D341Med (cell line): ENCODE measurements at places on chromosomes 1 and 21.

GRCh38 chr1:55321942-55322341 is 106.8 kb upstream of the USP24 start:
- DNase-seq: no peak

- no peak for DNase-seq
These were observed 450 bp upstream of the CR2 start for GRCh38 chr1:207453710-207454045.

- DNase-seq: no peak
These were observed 678 bp upstream of the PTTG1IP start for GRCh38 chr21:44874240-44874496.

DNA sequence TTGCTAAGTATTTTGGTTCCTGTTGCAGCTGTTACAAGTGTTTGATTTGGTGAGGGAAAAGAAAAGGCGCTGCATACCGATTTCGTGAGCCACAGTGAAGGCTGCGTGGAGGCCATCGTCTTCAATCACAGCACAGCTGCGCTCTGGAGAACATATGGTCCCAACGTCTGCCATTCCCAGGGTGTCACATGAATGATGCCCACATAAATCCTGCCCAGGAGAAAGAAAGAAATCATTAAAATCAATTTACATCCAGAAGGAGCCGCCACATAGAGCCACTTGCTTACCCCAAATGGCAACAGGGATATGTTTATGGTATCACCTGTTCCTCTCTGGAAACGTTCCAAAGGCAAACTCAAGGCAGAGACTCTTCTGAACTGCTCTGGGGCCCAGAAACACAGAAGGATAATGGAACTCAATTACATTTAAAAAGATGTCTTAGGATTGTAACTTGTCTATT is 12.2 kb downstream of the ADAMTS5 start:
- no peak for DNase-seq

DNA sequence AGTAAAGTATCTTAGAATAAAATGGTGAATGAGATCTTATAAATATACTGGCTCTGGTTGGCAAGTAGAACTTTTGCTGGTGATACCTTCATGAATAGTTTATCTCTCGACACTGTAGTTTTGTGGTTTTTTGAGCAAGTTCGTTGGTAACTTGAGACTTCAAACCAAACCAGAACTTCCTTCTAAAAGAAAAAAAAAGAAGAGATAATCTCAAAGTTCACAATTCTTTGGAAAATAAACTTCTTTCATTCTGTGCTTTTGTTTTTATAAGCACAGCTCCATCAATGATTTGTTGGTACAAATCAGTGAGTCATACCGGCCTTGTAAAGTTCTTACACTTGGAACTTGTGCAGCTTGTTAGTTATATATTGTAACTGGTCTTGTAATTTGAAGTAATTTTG is 2.3 kb downstream of the HIPK1 start:
- DNase-seq: no peak

DNA sequence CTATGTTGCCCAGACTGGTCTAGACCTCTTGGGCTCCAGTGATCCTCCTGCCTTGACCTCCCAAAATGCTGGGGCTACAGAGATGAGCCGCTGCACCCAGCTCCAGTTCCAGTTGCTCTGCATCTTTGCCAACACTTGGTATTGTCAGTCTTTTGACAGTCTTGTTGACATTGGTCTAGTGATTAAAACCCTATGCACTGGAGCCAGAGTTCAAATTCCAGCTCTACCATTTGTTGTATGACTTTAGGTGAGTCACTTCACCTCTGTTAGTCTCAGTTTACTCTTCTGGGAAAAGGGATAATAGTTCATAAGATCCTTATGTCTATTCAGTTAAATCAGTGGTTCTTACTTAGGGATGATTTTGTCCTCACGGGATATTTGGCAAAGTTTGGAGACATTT is 32.9 kb upstream of the MED18 start:
- no peak for DNase-seq

GRCh38 chr21:33680870-33681269 is 38.6 kb downstream of the ITSN1 start:
- DNase-seq: no peak

DNA sequence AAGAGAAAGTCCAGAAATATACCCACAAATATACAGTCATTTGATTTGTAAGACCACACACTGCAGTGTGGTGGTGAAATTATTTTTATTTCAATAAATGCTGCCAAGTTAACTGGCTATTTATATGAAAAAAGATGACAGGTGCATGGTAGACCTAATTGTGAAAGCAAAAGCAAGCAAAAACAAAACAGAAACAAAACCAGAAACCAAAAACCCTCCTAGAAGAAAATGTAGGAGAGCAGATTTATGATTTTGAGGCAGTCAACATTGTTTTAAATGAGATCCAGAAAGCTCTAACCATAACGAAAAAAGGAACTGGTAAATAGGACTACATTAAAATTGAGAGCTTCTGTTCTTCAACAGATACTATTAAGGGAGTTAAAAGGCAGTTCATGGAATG is 303.6 kb downstream of the PRDM2 start:
- DNase-seq: no peak

DNA sequence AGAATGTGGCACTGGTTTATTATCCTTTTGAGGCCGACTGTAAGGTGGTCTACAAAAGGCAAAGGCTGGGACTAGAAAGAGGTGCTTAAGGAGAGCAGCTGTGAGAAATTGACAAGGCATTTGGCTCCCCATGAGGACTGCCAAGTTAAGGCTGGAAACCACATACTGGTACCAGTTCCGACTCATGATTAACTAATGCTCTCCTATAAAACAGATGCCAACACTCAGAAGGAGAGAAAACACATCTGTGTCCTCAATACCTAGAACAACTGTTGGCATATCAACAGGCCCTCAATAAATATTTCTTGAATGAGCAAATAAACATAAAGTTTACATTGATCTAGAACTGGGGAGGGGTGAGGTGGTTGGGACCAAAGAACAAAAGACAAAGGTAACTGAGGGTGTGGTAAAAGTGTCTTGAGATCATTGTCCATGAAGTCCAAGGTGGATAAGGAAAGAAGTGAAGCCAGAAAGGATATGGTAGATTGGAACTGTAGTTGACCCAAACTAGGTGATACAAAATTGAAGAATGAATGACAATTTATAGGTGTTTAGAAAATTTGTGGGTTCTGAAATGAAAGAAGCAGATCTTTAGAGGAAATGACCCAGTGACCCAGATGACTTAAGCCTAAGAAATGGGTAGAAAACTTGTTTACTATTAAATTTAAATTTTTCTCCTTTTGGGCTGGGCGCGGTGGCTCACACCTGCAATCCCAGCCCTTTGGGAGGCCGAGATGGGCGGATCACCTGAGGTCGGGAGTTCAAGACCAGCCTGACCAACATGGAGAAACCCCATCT is 16.9 kb upstream of the MCL1 start:
- DNase-seq: no peak

- DNase-seq: no peak
These were observed 3.5 kb downstream of the CD164L2 start for GRCh38 chr1:27379564-27380122.

DNA sequence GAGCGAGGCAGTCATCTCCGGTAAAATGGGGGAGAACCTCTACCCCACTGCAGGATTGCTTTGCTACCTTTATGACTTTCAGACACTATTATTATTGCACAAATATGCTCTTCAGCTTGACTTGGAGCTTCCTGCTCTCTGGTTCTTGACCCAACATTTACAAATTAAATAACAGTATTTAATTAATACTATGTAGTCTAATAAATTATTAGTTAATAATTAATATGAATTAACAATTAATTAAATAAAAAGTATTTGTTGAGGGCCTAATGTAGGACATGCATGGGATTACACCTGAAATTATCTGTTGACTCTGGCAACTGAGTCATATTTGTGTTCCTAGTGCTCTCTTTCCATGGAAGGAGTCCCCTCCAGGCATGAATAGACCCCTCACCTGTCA is 359.9 kb downstream of the SIPA1L2 start:
- no peak for DNase-seq

GRCh38 chr1:63169057-63169456 is 153.3 kb upstream of the FOXD3 start:
- no peak for DNase-seq

- DNase-seq: no peak
These were observed 219.0 kb upstream of the SPAG17 start for GRCh38 chr1:118404024-118404423.

GRCh38 chr1:53726009-53726600 is 12.9 kb downstream of the GLIS1 start:
- no peak for DNase-seq

GRCh38 chr1:64881281-64881680 is 85.1 kb downstream of the JAK1 start:
- DNase-seq: no peak

DNA sequence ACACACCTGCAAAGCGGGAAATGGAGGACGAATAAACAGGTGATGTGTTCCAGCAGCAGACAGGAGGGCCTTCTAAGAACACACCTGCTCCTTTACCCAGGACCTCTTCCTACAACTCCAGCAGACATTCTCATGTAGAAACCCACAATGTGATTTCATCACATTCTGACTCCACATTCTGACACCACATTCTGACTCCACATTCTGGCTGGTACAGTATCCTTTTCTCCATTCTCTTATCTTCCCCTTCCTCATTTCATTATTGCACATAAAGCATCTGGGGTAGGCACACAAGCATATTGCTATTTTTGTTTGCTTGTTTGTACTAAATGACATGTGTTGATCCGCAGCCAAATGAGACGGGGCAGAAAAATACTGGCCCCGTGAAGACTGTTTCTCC is 3.6 kb upstream of the ZNF124 start:
- DNase-seq: no peak

DNA sequence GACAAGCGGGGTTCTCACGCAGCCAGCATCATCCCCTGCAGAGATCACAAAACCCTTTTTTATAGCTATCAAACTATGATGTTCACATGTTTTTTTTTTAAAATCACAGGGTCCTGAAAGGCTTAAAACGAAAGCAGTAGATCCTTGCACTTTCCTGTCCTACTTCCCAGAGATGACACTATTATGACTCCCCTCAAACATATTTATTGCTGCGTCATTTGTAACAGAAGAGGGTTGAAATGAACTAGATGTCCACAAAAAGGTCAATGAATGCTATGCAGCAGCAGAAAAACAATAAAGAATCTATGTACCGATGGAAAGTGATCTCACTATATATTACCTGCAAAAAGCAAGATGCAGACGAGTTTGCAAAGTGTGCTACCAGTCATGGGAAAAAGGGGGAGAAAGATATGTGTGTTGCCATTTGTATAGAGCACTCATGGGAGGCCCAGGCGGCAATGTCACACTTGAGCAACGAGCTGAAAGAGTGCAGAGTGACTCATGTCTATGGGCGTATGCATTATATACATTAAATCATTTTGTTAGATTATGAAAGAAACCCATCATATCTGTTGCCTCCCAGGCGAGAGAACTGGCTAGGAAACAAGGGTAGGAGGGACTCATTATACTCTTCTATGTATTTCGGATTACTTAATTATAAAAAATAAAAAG is 68.9 kb upstream of the PARP1 start:
- DNase-seq: no peak

DNA sequence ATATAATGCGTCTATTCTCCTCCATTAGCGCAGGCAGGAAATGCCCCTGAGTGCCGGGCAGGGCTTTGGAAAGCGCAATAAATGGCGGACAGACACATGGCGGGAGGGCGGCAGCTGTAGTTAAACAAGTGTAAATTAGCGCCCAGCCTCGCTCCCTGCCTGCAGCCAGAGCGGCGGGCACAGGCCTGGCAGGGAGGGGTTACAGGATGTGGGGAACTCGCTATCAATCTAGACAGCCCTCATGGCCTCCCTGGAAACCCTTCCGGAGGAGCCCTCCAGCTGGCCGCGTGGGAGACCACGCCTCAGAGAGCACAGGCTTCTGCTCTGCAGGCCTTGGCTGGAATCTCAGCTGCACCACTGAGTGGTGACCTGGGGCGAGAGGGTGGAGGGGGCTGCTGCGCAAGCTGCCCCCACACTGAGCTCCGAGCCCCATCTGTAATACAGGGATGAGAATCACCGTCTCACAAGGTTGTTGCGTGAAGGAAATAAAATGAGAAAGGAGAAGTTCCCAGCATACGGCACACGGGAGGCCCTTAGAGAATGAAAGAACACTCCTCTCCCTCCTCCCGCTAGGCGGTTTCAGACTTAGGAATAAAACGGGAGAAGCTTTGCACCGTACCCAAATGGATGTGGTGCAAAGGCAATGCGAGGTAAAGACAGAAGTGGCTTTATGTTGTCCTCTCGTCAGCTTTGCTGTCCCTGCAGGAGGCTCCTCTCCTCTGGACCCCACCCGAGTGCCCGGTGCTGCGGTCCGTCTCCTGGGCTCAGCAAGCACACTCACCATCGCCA is 167.2 kb upstream of the POU3F1 start:
- no peak for DNase-seq

- DNase-seq: no peak
These were observed 30.1 kb upstream of the ARHGEF10L start for GRCh38 chr1:17509363-17509762.

DNA sequence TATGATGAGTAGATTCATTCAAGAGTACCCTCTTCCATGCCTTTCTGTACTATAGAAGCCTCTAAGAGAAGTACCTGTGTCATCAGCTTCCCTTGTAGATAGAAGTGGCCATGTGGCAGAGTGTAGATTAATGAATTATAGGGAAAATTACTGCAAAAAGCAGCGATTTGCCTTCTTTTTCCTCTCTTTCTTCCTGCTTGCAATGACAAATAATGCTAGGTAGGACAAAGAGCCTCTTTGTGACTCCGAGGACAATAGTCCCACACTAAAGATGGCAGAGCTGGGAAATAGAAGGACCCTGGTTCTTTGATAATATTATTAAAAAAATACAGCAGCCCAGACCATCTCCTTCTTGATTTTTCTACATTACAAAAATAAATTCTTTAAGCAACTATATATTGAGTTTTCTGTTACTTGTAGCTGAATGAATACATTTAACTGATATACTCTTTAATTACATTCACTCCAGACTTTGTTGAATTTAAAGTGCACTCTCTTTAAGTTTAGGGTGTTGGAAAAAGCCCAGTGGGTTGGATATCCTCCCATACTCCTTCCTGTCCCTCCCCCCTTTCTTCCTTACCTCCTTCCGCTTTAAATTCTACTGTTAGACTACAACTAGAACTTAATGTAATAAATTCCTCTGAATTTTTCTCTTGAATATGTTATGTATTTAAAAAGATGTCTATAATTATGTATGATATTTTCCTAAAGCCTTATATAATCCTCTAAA is 198.2 kb upstream of the APP start:
- DNase-seq: no peak

DNA sequence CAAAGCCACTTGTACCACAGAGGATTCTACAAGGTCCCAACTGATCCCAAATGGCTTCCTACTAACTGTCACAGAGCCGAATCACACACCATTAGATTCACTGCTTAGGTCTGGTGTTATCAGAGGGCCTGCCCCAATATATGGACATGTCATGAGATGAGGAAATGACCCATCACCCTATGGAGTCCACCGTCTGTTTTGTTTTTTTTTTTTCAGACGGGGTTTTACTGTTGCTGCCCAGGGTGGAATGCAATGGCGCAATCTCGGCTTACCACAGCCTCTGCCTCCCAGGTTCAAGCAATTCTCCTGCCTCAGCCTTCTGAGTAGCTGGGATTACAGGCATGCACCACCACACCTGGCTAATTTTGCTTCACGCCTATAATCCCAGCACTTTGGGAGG is 83.8 kb upstream of the ETS2 start:
- DNase-seq: no peak
